Sigmoid colon (tissue), 7 donors: ENCODE measurements at places on chromosomes 11 and 22. TPM values are rescaled to one million over a fixed set of nuclear protein-coding genes. Genes with fewer than 3 reads are reported as not detected.
A peak's percentile ranks its signal among the peaks of the same experiment; 100 is the strongest.

DNA sequence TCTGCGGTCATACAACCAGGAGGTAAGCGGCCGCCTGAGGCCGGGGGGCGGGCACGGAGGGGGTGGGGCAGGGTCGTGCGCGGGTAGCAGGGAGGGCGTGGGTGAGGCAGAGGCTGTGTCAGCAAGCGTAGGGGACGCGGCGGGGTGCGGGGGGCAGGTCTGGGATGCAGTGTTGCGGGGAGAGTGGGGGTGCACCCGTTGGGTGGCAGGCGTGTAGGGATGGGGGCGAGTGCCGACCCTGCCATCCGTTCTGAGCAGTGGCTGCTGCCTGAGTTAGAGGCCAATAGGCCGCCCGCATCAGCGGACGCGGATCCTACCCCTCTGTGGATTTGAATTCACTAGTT is 1.4 kb downstream of the RIC8A start:
- H3K27me3 ChIP-seq = no peaks in the 10 kb centered on the region
- peak overlapping the region; percentile 98 for H3K4me3 ChIP-seq
- peak overlapping the region; percentile 98 for H3K27ac ChIP-seq
- DNase-seq = no peak

GRCh38 chr11:88357323-88358039 is 19.9 kb upstream of the CTSC start:
- H3K27me3 ChIP-seq = no peaks in the 10 kb centered on the region
- no peak overlapping the region for H3K4me3 ChIP-seq
- no peaks in the 10 kb centered on the region for H3K4me1 ChIP-seq
- DNase-seq = no peak
- H3K27ac ChIP-seq = no peak overlapping the region

DNA sequence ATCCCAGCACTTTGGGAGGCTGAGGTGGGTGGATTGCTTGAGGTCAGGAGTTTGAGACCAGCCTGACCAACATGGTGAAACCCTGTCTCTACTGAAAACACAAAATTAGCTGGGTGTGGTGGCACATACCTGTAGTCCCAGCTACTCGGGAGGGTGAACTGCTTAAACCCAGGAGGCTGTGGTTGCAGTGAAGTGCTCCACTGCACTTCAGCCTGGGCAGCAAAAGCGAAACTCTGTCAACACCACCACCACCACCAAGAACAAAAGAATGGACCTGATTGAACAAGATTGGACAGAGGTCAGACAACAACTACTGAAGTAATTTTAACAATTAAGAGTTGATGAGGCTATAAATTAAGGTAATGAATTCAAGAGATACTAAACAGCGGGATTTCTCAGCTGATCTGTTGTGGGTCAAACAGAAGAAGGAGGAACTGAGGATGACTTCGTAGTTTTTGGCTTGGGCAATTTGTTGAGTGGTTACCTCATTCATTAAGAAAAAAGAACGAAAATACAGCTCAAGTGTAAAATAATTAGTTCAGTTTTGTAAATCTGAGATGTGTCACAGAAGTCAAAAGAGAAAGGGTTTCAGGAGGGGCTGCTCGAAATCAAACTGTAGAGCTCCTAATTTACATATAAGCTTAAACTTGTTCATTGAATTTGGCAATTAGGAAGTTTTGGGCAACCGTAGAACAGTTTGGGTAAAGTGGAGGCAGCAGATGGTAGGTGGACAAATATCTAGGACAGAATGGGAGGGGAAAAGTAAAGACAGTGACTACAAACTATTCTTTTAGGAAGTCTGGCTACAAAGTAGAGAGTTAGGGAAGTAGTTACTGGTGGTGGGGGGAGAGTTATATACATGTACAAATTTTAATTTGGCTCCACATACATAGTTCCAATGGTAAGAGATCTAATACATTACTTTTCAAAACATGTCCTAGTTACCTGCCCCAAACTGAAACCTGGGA is 4.5 kb downstream of the IL18 start:
- H3K27me3 ChIP-seq = no peaks in the 10 kb centered on the region
- H3K27ac ChIP-seq = no peak overlapping the region
- no peak overlapping the region for H3K4me3 ChIP-seq
- no peak for DNase-seq
- no peaks in the 10 kb centered on the region for H3K36me3 ChIP-seq
- H3K4me1 ChIP-seq = peaks cover 6% of the 10 kb centered on the region

DNA sequence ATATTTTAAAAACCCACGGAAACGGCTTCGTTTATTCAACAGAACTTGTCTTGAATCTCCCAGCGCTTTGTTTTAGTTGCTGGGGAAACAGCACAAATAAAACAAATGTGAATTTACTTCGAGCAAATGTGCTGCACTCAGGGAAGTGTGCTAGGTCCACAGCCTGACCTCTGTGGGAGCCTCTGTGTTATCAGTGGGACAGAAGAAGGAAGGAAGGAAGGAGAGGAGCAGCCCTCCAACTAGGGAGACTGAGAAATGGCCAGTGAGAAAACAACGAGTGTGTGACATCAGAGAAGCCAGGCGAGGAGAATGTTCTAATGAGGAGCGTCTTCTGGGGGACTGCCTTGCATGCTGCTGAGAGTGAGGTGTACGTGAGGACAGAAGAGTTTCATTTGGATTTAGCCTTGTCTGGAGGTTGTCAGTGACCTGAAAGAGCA is 42.7 kb downstream of the PPP6R3 start:
- H3K27ac ChIP-seq = peak overlapping the region; percentile 73
- DNase-seq = no peak
- H3K36me3 ChIP-seq = no peaks in the 10 kb centered on the region
- H3K27me3 ChIP-seq = no peaks in the 10 kb centered on the region
- peaks cover 5% of the 10 kb centered on the region for H3K4me1 ChIP-seq
- H3K4me3 ChIP-seq = no peak overlapping the region

- DNase-seq = no peak
- no peak overlapping the region for H3K4me3 ChIP-seq
- H3K36me3 ChIP-seq = no peaks in the 10 kb centered on the region
These were observed 929.5 kb upstream of the RAG2 start for GRCh38 chr11:37527545-37527944.

DNA sequence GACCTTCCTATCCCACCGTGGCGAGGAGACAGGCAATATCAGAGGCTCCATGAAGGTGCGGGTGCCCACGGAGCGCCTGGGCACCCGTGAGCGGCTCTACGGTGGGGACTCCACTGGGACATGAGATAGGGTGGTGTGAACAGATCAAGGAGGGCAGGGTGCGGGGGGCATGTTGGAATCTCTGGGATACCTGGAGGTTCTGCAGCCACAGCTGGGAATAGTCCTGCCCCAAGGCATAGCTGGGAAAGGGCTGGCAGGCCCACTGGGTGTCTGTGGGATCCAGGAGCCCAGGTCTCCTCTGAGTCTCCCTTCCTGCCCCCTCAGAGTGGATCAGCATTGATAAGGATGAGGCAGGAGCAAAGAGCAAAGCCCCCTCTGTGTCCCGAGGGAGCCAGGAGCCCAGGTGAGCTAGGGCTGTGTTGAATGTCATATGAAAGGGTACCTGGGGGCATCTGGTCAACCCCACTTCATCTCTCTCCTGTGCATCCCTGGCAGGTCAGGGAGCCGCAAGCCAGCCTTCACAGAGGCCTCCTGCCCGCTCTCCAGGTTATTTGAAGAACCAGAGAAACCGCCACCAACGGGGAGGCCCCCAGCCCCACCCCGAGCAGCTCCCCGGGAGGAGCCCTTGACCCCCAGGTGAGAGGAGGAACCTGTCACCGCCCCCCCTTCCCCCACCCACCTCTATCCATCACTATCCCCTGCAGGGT is 8.5 kb downstream of the PHOX2A start:
- peaks cover 61% of the 10 kb centered on the region for H3K36me3 ChIP-seq
- no peak overlapping the region for H3K4me3 ChIP-seq
- no peaks in the 10 kb centered on the region for H3K27me3 ChIP-seq

- no peak overlapping the region for H3K27ac ChIP-seq
- no peak overlapping the region for H3K4me3 ChIP-seq
- no peaks in the 10 kb centered on the region for H3K27me3 ChIP-seq
- no peaks in the 10 kb centered on the region for H3K4me1 ChIP-seq
- no peaks in the 10 kb centered on the region for H3K36me3 ChIP-seq
These were observed 398.8 kb upstream of the FAT3 start for GRCh38 chr11:91825777-91826176.

CSNK2A3 gene
- 0.33 TPM for total RNA-seq

MAP6 gene
- total RNA-seq = 22.5 TPM

SLC37A2 gene
- total RNA-seq = 7.4 TPM

APOL6 gene
- total RNA-seq = 16.8 TPM
